EL (cell line): ENCODE measurements at places on chromosomes 6 and 20.

DNA sequence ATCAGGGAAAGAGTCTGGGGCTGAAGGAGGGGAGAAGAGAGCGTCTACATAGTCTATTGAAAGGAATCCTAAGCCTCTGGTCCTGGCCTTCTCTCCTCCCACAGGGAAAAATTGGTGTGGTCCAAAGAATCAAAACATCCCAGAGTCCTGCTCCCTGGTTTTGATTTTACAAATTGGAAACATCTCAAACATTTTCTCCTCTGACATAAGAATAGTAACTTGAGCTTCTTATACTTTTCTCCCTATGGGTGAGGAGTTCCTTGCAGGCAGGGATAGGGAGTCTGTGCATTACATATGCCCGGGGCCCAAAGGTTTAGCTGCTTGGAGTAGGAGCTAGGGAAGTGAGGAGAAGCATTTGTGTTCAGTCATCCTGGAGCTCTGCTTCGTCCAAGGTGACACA, 120.0 kb upstream of the GGTLC1 start:
- DNase-seq, result no peak

DNA sequence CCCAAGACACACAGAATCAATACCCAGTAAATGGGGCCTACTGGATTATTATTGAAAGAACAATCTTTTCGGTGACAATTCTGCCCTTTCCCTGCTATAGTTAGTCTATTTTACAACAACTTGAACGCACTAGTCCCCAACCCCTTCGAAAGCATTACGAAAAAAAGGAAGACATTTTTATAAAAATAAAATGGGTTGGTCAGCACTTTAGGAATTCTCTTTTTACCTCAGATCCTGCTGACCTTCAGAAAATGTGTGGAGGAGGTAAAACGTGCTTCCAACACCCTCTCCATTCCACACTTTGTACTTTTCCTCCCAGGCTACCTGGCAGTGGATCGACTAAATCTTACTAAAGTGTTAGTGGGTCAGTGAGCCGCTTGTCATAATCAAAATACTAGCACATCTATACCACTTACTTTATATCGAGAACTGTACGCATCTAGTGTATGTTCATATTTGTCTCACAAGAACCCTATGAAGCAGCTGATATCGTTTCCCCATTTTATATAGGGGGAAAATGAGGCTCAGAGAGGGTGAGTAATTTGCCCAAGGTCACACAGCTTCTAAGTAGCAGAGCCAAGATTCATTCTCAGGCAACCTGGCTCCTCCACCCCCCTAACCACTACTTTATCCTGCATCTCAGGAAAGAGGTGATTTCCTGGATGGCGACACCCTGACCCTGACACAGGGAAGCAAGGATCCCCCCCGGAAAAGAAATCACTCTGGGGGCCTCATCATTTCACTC, 10.6 kb downstream of the NFATC2 start:
- DNase-seq, result no peak

- DNase-seq, result peak; percentile 39
These were observed 242.0 kb downstream of the ARID1B start for GRCh38 chr6:157019115-157019641.

DNA sequence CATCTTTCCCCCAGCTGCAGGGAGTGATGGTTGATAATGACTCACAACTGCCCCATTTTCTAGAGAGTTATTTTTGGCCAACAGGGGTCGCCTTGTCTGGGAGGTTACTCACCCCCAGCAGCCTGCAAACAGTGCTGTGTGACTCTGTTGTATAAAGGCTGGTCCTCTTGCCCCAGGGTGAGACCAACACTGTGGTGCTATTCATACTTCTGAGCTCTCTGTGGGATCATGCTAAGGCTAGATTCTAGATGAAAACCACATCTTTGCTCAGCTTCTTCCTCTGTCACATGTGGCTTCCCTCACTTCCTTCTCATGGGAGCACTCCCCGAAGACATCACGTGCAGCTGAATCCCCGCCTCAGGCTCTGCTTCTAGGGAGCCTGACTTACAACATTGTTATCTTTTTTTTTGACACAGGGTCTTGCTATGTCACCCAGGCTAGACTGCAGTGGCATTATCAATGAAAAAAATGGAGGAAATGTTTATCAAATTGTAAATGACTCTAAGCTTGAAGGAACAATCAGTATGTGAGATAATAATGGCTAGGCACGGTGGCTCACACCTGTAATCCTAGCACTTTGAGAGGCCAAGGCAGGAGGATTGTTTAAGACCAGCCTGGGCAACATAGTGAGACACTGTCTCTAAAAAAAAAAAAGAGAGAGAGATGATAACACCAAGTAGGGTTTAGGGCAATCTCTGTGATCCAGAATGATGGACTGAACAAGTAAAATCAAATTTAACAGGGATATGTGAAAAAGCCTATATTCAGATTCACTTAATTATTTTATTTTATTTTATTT, 55.7 kb upstream of the SLC23A2 start:
- DNase-seq, result peak; percentile 54

DNA sequence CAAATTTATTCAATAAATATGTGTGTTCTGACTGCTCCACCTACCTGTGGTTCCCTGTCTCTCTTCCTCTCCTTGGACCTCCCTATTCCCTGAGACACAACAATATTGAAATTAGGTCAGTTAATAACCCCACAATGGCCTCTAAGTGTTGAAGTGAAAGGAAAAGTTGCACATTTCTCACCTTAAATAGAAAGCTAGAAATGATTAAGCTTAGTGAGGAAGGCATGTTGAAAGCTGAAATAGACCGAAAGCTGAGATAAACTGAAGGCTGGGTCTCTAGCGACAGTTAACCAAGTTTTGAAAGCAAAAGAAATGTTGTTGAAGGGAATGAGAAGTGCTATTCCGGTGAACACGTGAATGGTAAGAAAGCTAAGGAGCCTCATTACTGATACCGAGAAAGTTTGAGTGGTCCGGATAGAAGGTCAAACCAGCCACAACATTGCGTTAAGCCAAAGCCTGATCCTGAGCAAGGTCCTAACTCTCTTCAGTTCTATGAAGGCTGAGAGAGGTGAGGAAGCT, 34.1 kb downstream of the UST start:
- DNase-seq, result no peak

- peak; percentile 42 for DNase-seq
These were observed 12.8 kb downstream of the STK4 start for GRCh38 chr20:44979090-44979621.

GRCh38 chr20:4720041-4720976, 1.4 kb upstream of the PRND start:
- DNase-seq, result peak; percentile 74
